ENCODE measurements at places on chromosomes 16 and 17.

- no peak for DNase-seq
These were observed 10.0 kb downstream of the NUFIP2 start for GRCh38 chr17:29283961-29284360.

DNA sequence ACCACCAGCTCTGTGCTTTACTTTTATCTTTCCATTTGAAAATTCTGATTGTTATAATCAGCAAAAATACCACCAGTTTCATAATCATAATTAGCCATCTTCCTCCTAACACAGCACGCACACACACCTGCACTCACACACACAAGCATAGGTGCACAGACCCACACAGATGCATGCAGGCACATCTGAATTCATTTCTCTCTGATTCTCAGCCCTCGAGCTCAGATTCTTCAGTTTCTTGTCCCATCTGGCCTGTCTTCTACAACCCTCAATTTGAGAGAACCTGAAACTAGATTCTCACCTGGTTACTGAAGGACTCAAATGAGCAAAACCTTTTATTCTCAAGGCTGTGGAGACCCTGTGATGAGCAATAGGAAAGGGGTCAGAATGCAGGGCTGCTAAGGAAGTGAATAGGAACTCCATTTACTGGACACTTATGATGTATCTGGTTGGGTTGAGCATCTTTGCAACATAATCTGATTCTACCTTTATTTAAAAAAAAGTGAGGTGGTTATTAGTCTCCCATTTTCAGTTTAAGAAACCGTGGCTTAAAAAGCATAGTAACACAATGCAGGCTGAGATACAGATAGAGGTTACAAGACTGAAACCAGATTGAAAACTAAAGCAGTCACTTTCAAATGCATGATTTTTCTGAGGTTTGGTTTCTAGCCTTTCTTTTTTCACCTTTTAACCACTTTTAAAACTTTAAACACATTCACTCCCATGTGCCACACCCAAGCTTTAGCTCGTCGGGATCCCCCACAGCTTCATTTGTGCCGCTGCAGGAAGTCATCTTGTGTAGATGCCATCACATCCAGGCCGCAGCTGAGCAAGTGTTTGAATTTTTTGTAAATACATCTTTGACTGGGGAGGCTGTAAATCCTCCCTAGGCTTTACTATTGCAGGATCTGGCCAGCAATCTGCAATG, 9.4 kb downstream of the KRT33A start:
- DNase-seq, result no peak

- DNase-seq, result no peak
These were observed 15.3 kb downstream of the MT1X start for GRCh38 chr16:56697456-56698155.

- peak; percentile 5 for DNase-seq
These were observed 21.7 kb downstream of the PRMT7 start for GRCh38 chr16:68332411-68333121.

DNA sequence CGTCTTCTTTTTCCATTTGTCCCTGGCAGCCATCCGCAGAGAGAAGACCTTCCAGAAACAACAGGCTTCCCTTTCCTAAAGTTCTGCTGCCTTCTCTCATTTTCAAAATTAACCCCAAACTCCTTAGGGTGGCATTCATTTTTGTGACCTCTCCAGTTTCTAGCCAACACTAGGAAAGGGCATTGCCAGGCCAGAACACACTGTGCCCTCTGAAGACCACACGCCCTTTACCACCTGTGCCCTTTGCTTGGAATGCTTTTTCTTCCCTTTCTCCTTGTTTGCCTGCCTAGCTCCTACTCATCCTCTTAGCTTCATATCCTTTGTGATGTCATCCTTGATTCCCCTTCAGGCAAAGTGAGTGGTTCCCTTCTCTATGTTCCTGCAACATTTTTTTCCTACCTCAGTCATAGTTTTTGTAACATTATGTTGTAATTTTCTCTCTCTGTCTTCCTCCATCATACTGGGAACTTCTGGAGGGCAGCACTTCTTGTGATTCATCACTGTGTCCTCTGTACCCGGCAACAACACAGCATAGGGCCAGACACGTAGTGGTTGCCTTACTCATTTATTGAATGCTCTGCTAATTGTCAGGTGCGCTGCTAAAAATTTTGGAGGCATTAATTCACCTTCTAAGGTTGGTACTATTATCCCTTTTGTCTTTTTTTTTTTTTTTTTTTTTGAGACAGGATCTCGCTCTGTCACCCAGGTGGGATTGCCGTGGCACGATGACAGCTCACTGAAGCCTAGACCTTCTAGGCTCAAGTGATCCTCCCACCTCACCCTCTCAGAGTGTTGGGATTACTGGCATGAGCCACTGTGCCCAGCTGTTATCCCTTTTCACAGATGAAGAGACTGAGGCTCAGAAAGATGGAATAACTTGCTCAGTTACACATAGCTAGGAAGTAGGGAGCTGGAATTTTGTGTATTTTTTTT, 1.0 kb downstream of the KAT8 start:
- no peak for DNase-seq

DNA sequence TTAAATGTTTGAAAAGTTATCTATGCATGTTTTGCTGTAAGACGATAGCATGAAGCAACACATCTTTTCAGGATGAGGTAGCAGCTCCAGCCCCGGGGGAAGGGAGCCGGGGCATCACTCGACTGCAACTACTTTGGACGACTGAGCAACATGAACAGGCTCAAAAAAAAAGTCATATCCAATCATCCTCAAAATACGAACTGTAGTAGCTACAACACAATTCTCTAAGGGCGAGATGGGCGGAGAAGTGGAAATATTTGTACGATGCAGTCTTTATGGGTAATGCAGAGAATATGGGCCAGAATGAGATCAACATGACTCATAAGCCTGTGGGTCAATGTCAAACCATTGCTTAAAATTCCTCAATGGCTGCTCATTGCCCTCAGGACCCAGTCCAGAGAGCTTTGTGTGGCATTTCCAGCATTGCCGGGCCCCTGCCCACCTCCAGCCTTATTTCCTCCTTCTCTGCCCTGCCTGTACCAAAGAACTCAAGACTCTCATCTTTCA, 17.7 kb upstream of the SMURF2 start:
- no peak for DNase-seq

GRCh38 chr16:50338371-50339231, 30.2 kb downstream of the BRD7 start:
- no peak for DNase-seq

- DNase-seq, result no peak
These were observed 339.1 kb downstream of the PMP22 start for GRCh38 chr17:14926073-14926472.

DNA sequence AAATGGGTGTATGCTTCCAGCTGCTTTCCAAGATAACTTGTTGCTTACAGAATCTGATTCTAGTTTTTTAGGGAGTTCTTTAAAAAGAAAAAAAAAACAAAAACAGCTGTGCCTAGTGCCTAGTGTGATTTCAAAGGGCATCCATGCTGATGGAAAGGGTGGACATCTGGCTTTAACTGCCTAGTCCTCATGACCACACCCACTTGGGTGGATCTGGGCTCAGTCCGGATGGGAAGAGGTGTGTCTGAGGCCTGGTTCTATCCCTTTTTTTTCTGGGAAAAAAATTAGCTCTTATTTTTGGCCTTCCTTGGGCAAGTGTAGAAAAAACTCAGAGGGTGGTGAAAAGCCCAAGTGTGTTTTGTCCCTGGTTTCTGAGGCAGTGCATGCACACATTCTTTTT, 132.3 kb upstream of the CDH11 start:
- no peak for DNase-seq

- no peak for DNase-seq
These were observed 62.1 kb upstream of the MYOCD start for GRCh38 chr17:12603566-12603965.

DNA sequence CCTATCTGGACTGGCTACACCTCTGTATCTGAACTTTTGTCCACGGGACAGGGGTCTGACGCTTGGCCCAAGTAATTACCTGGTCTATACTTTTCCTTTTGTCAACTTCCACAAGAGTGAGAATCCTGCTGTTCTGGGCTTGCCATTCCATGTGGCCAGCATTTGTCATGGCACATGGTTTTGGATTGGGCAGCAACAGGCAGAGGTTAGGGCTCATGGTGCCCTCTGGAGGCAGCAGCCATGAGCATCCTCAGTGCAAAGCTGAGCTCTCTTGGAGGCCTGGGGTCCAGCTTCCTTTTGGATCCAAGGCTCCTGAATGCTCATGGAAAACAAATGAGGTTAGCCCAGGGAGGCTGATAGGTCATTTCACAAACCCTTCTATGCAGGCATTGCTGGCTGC, 7.5 kb upstream of the EDC4 start:
- DNase-seq, result peak; percentile 4

DNA sequence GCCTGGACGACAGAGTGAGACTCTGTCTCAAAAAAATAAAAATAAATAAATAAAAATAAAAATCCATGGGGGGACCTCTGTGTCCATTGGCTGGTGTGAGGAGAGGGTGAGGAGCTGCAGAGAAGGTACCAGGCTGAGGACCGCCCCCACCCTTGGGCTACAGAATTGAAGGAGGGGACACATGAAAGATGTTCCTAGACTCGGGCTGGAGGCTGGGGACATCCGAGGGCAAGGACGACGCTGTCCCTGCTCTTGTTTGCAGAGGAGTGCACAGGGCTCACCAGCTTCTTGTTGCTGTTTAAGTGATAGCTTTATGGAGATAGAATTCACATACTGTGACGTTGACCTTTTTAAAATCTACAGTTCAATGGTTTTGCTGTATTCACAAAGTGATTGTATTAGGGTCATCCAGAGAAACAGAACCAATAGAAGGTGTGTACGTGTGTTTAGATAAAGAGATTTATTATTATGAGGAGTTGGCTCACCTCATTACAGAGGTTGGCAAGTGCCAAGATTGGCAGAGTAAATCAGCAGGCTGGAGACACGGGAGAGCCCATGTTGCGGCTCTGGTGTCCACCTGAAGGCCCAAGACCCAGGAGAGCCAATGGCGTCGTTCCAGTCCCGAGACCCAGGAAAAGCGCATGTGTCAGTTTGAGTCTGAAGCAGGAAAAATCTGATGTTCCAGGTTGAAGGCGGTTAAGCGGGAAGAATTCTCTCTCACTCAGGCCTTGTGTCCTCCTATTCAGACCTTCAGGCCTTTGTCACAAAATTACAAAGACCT, 320.7 kb downstream of the SEC14L1 start:
- DNase-seq, result no peak

- no peak for DNase-seq
These were observed 41.1 kb upstream of the MMD start for GRCh38 chr17:55462711-55463110.

GRCh38 chr17:36092230-36092629, 2.3 kb upstream of the CCL3 start:
- no peak for DNase-seq

DNA sequence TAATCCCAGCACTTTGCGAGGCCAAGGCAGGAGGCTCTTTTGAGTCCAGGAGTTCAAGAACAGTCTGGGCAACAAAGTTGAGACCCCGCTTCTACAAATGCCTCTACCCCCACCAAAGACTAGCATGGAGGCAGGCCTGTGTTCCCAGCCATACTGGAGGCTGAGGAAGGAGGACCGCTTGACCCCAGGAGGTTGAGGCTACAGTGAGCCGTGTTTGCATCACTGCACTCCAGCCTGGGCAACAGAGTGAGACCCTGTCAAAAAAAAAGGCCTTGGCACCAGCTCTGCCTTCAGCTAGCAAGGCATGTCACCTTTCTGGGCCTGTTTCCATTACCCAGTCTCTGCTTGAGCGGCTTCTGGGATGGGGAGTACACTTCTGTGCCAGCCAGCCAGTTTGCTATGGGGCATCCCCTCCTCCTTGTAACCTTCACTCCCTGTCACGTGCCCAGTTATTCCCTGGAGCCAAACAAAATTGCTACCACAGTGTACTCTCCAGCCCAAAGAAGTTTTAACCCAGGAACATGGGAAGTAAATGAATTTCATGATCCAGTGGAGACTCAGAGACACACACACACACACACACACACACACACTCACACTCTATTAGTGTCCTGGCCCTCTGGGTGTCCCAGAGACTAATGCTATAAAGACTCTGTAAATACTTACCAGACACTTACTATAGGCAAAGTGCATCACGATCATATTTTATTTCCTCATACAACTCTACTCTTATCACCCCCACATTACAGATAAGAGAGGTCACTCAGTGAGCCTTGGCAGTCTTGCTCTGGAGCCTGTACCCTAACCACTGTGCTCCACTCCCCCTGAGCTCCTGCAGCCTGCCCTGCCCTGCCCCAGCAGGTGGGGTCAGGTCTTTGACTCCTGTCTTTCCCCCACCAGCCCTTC, 2.5 kb downstream of the CISD3 start:
- no peak for DNase-seq

DNA sequence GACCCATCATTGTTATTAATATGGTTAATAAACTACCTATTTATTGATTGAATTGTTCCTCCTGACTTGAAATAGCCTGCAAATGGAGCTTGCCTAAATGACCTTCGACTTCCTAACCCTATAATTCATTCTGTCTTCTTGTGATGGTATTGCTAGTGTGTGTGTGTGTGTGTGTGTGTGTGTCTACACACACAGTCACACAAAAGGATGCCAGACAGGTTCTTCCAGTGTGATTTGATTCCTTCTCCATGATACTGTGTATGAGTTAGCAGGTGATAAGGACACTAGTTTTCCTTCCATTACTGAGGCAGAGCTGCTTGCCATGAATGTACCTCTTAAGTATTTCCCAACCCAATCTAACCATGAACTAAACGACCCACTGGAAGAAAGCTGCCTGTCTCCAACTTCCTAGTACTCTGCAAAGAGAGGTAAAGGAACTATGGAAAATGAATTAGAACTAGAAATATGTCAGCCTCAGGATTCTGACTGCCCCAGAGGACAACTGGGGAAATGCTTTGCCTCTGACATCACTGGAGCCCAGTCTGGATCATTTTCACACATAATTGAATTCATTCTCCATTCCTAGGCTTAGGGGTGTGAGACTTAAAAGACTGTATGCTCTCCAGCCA, 3.5 kb upstream of the CDC6 start:
- DNase-seq, result no peak

GRCh38 chr17:39564211-39564848, 43.4 kb downstream of the NEUROD2 start:
- no peak for DNase-seq

- DNase-seq, result no peak
These were observed 270.1 kb downstream of the SOX9 start for GRCh38 chr17:72390675-72391508.

GRCh38 chr17:64491034-64491860, 5.6 kb downstream of the POLG2 start:
- peak; percentile 66 for DNase-seq

- no peak for DNase-seq
These were observed 91.8 kb downstream of the FOXL1 start for GRCh38 chr16:86669937-86670749.

GRCh38 chr16:57446531-57447185, 527 bp downstream of the CIAPIN1 start:
- no peak for DNase-seq

GRCh38 chr16:13503960-13504635, 415.9 kb upstream of the ERCC4 start:
- no peak for DNase-seq

DNA sequence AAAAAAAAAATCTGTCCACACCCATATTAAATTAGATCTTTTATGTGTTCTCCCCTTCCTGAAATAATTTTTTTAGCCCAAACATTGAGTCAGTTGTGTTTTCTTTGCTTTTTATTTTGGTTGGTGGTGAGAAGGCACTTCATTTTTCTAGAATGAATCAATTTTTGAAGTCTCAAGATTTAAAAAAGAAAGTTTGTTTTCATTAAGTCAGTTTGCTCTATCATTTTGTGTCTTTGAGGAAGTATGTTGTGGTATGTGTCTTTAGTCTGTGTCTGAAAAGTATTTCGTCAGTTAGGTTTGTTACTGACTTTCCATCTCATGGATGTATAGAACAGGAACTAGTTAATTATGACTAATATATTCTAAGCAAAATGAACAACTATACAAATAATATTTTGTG, 3.8 kb downstream of the IGF2BP1 start:
- DNase-seq, result no peak

GRCh38 chr17:13759518-13760335, 158.0 kb upstream of the HS3ST3A1 start:
- DNase-seq, result no peak

GRCh38 chr16:54930005-54930868, at the start of gene IRX5:
Gene IRX5 (plus strand): TSS chr16:54930865. CDS start chr16:54931199, 334 bp downstream.
- peak; percentile 78 for DNase-seq

Data from bone marrow (tissue), 2 donors.